ENCODE measurements at places on chromosomes 1 and 21. TPM values are rescaled to one million over a fixed set of nuclear protein-coding genes. Genes with fewer than 3 reads are reported as not detected.

The ZNF695 gene
- total RNA-seq: 6.1 TPM

The ACTN2 gene
- 33.8 TPM for total RNA-seq

The ZFP69B gene
- total RNA-seq: 11.8 TPM

The TNN gene
- total RNA-seq: 0.82 TPM

The HCN3 gene
- 11.8 TPM for total RNA-seq
